ENCODE measurements at places on chromosomes 12 and 14. TPM values are rescaled to one million over a fixed set of nuclear protein-coding genes. Genes with fewer than 3 reads are reported as not detected.
A peak's percentile ranks its signal among the peaks of the same experiment; 100 is the strongest.

- no peak for DNase-seq
- no peak overlapping the region for H3K27ac ChIP-seq
- H3K4me1 ChIP-seq = no peaks in the 10 kb centered on the region
Measured at GRCh38 chr12:4932576-4932975, 22.9 kb downstream of the KCNA1 start.

DNA sequence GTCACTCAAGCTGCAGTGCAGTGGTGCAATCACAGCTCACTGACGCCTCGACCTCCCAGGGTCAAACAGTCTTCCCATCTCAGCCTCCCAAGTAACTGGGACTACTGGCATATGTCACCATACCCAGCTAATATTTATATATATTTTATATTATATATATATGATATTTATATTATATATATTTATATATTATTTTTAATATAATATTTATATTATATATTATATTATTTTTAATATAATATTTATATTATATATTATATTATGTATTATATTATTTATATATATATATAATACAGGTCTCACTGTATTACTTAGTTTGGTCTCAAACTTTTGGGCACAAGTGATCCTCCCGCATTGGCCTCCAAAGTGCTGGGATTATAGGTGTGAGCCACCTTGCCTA, 9.4 kb downstream of the ZNF84 start:
- no peaks in the 10 kb centered on the region for H3K4me1 ChIP-seq
- H3K36me3 ChIP-seq = peaks cover 25% of the 10 kb centered on the region
- H3K27ac ChIP-seq = no peak overlapping the region
- no peak overlapping the region for H3K4me3 ChIP-seq
- no peaks in the 10 kb centered on the region for H3K27me3 ChIP-seq

DNA sequence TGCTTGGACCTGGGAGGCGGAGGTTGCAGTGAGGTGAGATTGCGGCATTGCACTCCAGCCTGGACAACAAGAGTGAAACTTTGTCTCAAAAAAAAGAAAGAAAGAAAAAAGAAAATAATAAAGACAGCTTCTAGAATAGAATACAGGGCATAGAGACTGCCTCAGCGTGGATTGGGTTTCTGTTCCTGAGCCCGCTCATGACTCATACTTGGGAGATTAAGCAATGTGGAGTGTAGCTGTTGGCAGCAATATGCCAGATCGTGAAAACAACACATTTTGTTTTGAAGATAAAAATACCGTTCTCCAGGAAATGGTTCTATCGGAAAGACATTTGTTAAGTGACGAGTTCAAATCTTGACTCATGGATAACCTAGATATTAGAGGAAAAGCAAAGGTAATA, 67.2 kb downstream of the GLT1D1 start:
- no peaks in the 10 kb centered on the region for H3K27me3 ChIP-seq
- no peak overlapping the region for H3K27ac ChIP-seq
- H3K4me1 ChIP-seq = no peaks in the 10 kb centered on the region
- DNase-seq = no peak

- no peak overlapping the region for H3K27ac ChIP-seq
- H3K36me3 ChIP-seq = no peaks in the 10 kb centered on the region
- no peaks in the 10 kb centered on the region for H3K27me3 ChIP-seq
- H3K4me3 ChIP-seq = no peak overlapping the region
- no peak for DNase-seq
Measured at GRCh38 chr12:103791350-103791920, 49.6 kb downstream of the NT5DC3 start.

DNA sequence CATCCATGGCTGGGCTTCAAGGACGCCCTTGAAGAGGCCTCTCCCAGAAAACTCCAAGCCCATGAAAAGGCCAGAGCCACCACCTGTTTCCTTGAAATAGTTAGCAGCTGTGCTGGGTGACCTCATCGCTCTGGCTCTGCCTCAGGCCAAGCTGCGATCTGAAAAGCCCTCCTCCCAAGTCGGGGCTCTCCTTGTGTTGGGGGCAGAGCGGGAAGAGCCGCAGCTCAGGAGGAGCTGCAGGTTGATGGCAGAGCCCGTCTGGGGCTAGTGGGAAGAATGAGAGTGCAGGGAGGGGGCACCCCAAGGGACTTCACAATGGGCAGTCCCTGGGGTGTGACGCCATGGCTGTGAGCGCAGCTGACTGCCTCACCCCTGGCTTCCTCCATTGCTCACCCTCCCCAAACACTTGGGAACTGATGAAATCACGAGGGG, 50.0 kb upstream of the STON2 start:
- no peak for DNase-seq
- H3K27ac ChIP-seq = no peak overlapping the region
- no peak overlapping the region for H3K4me3 ChIP-seq
- H3K4me1 ChIP-seq = no peaks in the 10 kb centered on the region
- no peaks in the 10 kb centered on the region for H3K27me3 ChIP-seq
- H3K36me3 ChIP-seq = no peaks in the 10 kb centered on the region

- H3K4me1 ChIP-seq = no peaks in the 10 kb centered on the region
- H3K27ac ChIP-seq = no peak overlapping the region
- no peaks in the 10 kb centered on the region for H3K36me3 ChIP-seq
- H3K27me3 ChIP-seq = no peaks in the 10 kb centered on the region
- H3K4me3 ChIP-seq = no peak overlapping the region
Measured at GRCh38 chr12:40012711-40013110, 93.2 kb downstream of the SLC2A13 start.

The SMOC1 gene
- 187 TPM for total RNA-seq

- no peaks in the 10 kb centered on the region for H3K4me1 ChIP-seq
- H3K36me3 ChIP-seq = no peaks in the 10 kb centered on the region
- no peak overlapping the region for H3K4me3 ChIP-seq
- no peaks in the 10 kb centered on the region for H3K27me3 ChIP-seq
Measured at GRCh38 chr14:33848706-33849454, 102.0 kb downstream of the EGLN3 start.

- no peak overlapping the region for H3K4me3 ChIP-seq
- H3K4me1 ChIP-seq = no peaks in the 10 kb centered on the region
- H3K27me3 ChIP-seq = no peaks in the 10 kb centered on the region
- no peaks in the 10 kb centered on the region for H3K36me3 ChIP-seq
Measured at GRCh38 chr12:33192226-33192625, 247.4 kb downstream of the SYT10 start.

DNA sequence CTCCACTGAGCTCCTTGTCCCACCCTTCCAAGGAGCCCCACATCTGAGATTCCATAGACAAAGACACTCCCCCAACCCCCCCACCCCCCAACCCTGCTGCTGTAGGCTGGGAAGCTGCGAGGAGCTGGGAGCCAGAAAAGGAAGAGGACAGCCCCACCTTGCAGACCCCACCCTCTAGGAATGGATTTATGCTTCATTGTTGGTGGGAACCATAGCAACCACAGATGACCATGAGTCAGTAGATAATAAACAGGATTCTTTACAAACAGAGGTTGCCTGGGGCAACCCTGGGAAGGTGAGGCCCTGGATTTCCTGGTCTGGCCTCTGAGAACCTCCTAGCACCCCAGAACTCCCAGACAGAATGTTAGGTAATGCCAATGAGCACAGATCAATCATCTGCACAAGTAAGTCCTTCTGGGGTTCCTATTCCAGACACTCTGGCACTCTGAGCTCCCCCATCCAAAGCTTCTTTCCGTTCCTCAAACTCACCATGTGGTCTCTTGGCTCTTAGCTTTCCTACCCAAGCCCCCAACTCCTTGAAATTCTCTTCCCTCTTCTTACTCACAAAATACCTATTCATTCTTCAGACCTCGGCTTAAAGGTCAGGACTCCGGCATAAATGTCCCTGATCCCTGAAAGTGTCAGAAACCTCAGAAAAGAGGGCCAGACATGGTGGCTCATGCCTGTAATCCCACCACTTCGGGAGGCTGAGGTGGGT, 15.2 kb upstream of the PLEKHG6 start:
- no peak for DNase-seq
- no peak overlapping the region for H3K4me3 ChIP-seq
- no peaks in the 10 kb centered on the region for H3K27me3 ChIP-seq
- H3K4me1 ChIP-seq = no peaks in the 10 kb centered on the region
- no peak overlapping the region for H3K27ac ChIP-seq

The KRT6C gene
- not detected for total RNA-seq

The CLMN gene
- 39.3 TPM for total RNA-seq

GRCh38 chr12:109752117-109753053, 38.8 kb downstream of the FAM222A start:
- no peak overlapping the region for H3K4me3 ChIP-seq
- no peaks in the 10 kb centered on the region for H3K27me3 ChIP-seq
- no peak for DNase-seq
- H3K27ac ChIP-seq = no peak overlapping the region

GRCh38 chr12:109356577-109356976, 8.9 kb downstream of the MYO1H start:
- H3K4me3 ChIP-seq = no peak overlapping the region
- H3K4me1 ChIP-seq = no peaks in the 10 kb centered on the region
- H3K27ac ChIP-seq = no peak overlapping the region
- H3K36me3 ChIP-seq = no peaks in the 10 kb centered on the region

The LHX5 gene
- total RNA-seq = not detected

- H3K27ac ChIP-seq = peak overlapping the region; percentile 97
- no peak overlapping the region for H3K4me3 ChIP-seq
- H3K36me3 ChIP-seq = no peaks in the 10 kb centered on the region
- peaks cover 24% of the 10 kb centered on the region for H3K4me1 ChIP-seq
- no peak for DNase-seq
Measured at GRCh38 chr12:52041695-52042123, 9.5 kb upstream of the NR4A1 start.

- DNase-seq = no peak
- no peaks in the 10 kb centered on the region for H3K27me3 ChIP-seq
- no peaks in the 10 kb centered on the region for H3K36me3 ChIP-seq
- H3K4me3 ChIP-seq = no peak overlapping the region
Measured at GRCh38 chr12:77045183-77045582, 20.2 kb downstream of the E2F7 start.

DNA sequence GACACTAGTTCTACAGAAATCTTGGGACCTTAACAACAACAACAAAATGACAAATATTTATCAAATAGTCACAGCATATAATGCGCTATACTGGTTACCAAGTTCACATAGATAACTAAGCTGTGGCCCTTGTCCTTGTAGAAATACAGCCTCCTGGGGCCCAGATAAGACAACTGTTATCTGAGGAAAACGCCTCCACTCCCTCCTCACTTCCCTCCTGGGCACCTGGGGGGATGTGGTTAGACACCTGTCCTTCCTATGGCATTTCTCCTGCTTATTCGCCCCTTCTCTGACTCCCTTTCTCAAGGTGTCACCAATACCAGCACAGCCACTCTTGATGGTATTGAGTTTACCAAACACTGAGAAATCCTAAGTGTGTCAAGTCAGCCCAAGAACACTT, 419.4 kb downstream of the RAD51B start:
- no peak overlapping the region for H3K27ac ChIP-seq
- H3K27me3 ChIP-seq = no peaks in the 10 kb centered on the region
- no peak overlapping the region for H3K4me3 ChIP-seq
- H3K36me3 ChIP-seq = no peaks in the 10 kb centered on the region

The CLEC12A gene
- 0.18 TPM for total RNA-seq

DNA sequence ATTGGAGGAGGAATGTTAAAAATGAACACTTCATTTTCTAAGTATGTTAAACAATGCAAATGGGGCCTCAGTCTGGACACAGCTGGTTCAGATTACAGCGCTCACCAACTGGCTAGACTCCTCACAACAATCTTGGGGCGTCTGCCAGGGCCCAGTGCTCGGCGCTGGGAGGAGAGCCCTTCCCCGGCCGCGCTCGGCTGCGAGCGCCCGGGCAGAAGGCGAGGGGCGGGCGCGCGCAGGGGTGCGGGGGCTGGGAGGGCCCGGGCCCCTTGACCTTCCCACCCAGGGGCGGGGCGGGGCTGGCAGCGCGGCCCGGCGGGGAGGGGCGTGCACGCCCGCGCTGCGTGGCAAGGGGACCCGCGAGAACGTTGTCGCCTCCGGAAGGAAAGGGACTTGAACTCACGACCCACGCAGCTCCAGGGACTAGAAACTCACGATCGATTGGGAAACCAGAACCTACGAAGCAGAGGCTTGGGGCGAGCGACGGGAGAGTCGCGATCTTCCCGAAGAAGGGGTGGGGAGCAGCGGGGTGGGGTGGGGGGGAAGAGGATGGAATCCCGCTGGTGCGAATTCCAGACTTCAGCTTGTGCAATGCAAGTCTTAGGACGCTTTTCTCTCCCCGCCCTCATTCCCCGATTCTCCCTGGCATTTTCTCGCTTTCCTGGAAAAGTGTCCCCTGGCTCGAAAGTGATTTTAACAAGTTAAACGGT, at the start of gene FBLN5:
Gene FBLN5 (minus strand): TSS at position 220 of the 710 bp plus-strand sequence. CDS start 465 bp downstream, outside the sequence.
- H3K36me3 ChIP-seq = no peaks in the 10 kb centered on the region
- peak; percentile 33 for DNase-seq
- no peaks in the 10 kb centered on the region for H3K4me1 ChIP-seq
- H3K27ac ChIP-seq = peak within 1 kb of the TSS; percentile 57

GRCh38 chr12:132064631-132065030, 79.5 kb downstream of the DDX51 start:
- H3K4me1 ChIP-seq = no peaks in the 10 kb centered on the region
- H3K4me3 ChIP-seq = no peak overlapping the region
- H3K27ac ChIP-seq = no peak overlapping the region
- H3K36me3 ChIP-seq = peaks cover 20% of the 10 kb centered on the region
- H3K27me3 ChIP-seq = no peaks in the 10 kb centered on the region
- DNase-seq = no peak

The DAO gene
- total RNA-seq = not detected

DNA sequence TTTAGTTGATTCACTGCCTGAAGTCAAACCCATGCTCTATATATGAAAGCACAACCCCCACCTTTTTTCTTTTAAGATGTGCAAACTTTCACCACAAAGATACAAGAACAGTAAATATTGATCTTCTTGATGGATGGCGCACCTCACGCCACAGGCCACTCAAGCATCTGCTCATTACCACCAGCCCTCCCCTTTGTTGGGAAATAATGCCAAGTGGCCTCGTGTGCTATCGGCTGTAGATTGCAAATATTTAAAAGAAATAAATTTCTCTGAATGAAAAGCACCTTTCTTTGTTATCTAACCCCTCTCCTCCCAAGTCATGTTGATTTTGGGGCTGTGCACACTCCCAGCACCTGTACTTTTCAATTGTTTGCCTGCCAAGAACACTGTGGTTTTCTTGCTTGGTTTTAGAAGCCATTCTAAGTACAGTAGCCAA, 122.7 kb downstream of the C12orf42 start:
- H3K4me3 ChIP-seq = no peak overlapping the region
- H3K27me3 ChIP-seq = no peaks in the 10 kb centered on the region
- H3K27ac ChIP-seq = no peak overlapping the region
- no peaks in the 10 kb centered on the region for H3K36me3 ChIP-seq
- DNase-seq = peak; percentile 30

GRCh38 chr14:33786091-33786825, 164.6 kb downstream of the EGLN3 start:
- no peak overlapping the region for H3K27ac ChIP-seq
- H3K27me3 ChIP-seq = no peaks in the 10 kb centered on the region
- H3K36me3 ChIP-seq = no peaks in the 10 kb centered on the region
- H3K4me3 ChIP-seq = no peak overlapping the region

GRCh38 chr12:122096591-122097149, 18.1 kb downstream of the MLXIP start:
- H3K27ac ChIP-seq = peak overlapping the region; percentile 60
- no peaks in the 10 kb centered on the region for H3K36me3 ChIP-seq
- H3K4me3 ChIP-seq = no peak overlapping the region
- peaks cover 36% of the 10 kb centered on the region for H3K4me1 ChIP-seq
- H3K27me3 ChIP-seq = no peaks in the 10 kb centered on the region

The SIX6 gene
- total RNA-seq = 0.05 TPM

- DNase-seq = no peak
- no peaks in the 10 kb centered on the region for H3K36me3 ChIP-seq
- no peaks in the 10 kb centered on the region for H3K27me3 ChIP-seq
- H3K4me1 ChIP-seq = no peaks in the 10 kb centered on the region
- no peak overlapping the region for H3K27ac ChIP-seq
- no peak overlapping the region for H3K4me3 ChIP-seq
Measured at GRCh38 chr14:34449819-34450541, 12.1 kb downstream of the SPTSSA start.

Measured in prostate gland (tissue), 2 donors.